ENCODE measurements at places on chromosomes 2 and 18. TPM values are rescaled to one million over a fixed set of nuclear protein-coding genes. Genes with fewer than 3 reads are reported as not detected.

- DNase-seq: no peak
- no peak overlapping the region for H3K4me3 ChIP-seq
- no peak overlapping the region for H3K27ac ChIP-seq
- peaks cover 11% of the 10 kb centered on the region for H3K36me3 ChIP-seq
- peaks cover 9% of the 10 kb centered on the region for H3K4me1 ChIP-seq
Observed at GRCh38 chr2:24723665-24724064, 69.5 kb downstream of the PTRHD1 start.

GRCh38 chr2:43459446-43460173, 136.2 kb downstream of the THADA start:
- H3K27me3 ChIP-seq: no peaks in the 10 kb centered on the region
- no peak overlapping the region for H3K27ac ChIP-seq
- no peak overlapping the region for H3K4me3 ChIP-seq
- DNase-seq: no peak
- H3K4me1 ChIP-seq: peaks cover 73% of the 10 kb centered on the region
- H3K36me3 ChIP-seq: no peaks in the 10 kb centered on the region

The ZDBF2 gene
- 11.3 TPM for total RNA-seq

DNA sequence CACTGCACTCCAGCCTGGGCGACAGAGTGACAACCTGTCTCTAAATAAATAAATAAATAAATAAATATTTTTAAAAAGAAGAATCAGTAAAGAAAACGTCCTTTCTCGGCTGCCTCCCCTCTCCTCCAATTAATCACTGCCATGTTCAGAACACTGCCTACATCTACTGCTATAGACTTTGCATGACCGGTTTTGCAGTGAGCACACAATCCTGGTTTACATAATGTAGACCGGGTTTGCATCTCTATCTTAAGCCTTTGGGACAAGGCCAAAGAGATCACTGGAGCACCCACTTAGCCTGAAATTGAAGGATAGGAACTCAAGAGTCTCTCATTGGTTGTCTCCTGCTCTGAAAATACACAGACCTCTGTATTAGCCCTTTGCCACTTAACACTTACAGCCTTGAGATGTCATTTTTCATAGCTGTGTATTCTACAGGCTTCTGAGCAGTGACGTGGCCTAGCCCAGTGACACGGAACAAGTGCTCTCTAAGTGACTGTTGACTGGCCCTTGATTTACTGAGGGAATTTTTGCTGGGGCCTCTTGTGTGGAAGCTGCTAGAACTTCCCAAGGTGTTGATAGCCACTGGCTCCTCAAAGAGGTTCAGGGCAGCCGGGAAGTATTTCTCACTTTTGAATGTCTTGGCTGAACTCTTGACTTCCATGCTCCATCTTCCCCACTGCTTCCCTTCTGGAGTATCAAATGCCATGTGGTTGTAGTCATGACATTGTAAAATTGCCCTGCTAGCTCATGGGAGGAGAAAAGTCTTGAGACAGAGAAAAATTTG, 45.3 kb upstream of the CCBE1 start:
- DNase-seq: peak; percentile 73
- H3K27ac ChIP-seq: no peak overlapping the region
- H3K27me3 ChIP-seq: no peaks in the 10 kb centered on the region
- peaks cover 10% of the 10 kb centered on the region for H3K4me1 ChIP-seq
- H3K36me3 ChIP-seq: no peaks in the 10 kb centered on the region

DNA sequence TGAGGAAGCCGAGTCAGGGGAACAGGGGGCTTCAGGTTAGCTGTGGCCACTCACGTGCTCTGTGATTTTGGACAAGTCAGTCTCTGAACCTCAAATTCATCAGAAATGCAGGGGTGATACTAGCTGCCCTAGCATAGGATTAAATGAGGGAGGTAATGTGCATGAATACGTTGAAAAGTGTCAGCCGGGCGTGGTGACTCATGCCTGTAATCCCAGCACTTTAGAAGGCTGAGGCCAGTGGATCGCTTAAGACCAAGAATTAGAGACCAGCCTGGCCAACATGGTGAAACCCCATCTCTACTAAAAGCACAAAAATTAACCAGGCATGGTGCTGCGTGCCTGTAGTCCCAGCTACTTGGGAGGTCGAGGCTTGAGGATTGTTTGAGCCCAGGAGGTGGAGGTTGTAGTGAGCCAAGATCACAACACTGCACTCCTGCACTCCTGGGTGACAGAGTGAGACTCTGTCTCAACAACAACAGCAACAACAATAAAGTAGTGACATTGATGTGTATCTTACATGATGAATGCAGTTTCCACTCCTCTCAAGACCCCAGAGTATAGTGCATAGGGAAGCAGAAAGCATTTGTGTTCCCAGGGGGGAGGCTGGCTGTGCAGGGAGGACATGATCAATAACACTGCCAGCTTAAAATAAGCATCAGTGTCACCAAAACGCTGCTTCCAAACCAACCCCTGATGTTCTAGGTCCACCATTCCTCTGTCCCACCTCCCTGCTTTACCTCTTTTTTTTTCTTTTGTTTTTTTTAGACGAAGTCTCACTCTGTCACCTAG, 68.8 kb downstream of the HNRNPLL start:
- H3K36me3 ChIP-seq: no peaks in the 10 kb centered on the region
- no peaks in the 10 kb centered on the region for H3K27me3 ChIP-seq
- H3K4me1 ChIP-seq: no peaks in the 10 kb centered on the region
- no peak overlapping the region for H3K4me3 ChIP-seq
- no peak overlapping the region for H3K27ac ChIP-seq
- DNase-seq: no peak

The SERPINB12 gene
- total RNA-seq: not detected

GRCh38 chr2:208373460-208374089, 33.0 kb upstream of the PTH2R start:
- DNase-seq: no peak
- H3K4me1 ChIP-seq: no peaks in the 10 kb centered on the region
- no peak overlapping the region for H3K27ac ChIP-seq
- no peak overlapping the region for H3K4me3 ChIP-seq
- H3K27me3 ChIP-seq: no peaks in the 10 kb centered on the region

The CPS1 gene
- 3.1 TPM for total RNA-seq

GRCh38 chr2:192773044-192773443, 578.3 kb upstream of the TMEFF2 start:
- H3K36me3 ChIP-seq: no peaks in the 10 kb centered on the region
- no peaks in the 10 kb centered on the region for H3K4me1 ChIP-seq
- H3K27ac ChIP-seq: no peak overlapping the region
- H3K4me3 ChIP-seq: no peak overlapping the region

- DNase-seq: no peak
- peaks cover 6% of the 10 kb centered on the region for H3K4me1 ChIP-seq
- H3K27me3 ChIP-seq: no peaks in the 10 kb centered on the region
- no peak overlapping the region for H3K4me3 ChIP-seq
Observed at GRCh38 chr2:236337465-236338325, 73.5 kb upstream of the ASB18 start.

DNA sequence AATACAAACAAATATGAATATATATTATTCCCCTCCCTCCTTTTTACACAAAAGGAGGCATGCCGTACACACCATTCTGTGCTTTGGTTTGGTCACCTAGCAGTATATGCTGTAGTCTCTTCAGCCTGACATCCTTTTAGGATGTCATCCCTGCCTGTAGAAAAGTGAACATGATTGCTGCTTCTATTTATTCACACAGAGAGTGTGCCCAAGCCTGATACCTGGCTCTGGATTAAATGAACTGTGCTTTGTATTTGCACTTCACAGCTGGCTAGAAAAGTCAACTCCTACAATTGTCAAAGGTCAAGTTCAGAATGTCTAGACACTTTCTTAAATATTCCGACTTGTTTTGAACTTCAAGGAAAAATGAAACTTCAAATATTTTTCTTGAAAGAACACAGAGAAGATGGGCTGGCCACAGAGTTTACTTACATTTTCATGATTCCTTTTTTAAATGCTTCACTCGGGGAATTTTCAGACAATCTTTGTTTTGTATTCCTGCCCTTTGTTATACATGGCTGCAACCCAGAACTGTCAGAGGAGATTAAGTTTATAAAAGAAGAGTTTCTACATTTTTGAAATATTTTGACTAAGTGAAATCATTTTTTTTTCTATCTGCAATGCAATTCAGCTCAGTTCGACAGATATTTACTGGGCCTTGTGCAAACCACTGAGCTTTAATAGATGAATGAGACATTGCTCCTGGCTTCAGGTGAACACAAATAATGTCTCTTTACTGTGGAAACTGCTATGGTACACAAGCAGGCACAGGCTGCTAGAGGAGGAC, 33.5 kb downstream of the DAPL1 start:
- DNase-seq: no peak
- H3K27me3 ChIP-seq: no peaks in the 10 kb centered on the region
- H3K4me1 ChIP-seq: no peaks in the 10 kb centered on the region
- no peak overlapping the region for H3K4me3 ChIP-seq
- H3K27ac ChIP-seq: no peak overlapping the region
- no peaks in the 10 kb centered on the region for H3K36me3 ChIP-seq

- H3K27me3 ChIP-seq: no peaks in the 10 kb centered on the region
- no peaks in the 10 kb centered on the region for H3K4me1 ChIP-seq
- no peaks in the 10 kb centered on the region for H3K36me3 ChIP-seq
- H3K27ac ChIP-seq: no peak overlapping the region
- no peak for DNase-seq
Observed at GRCh38 chr18:36572135-36572856, 256.5 kb downstream of the TPGS2 start.

GRCh38 chr2:27809761-27810241, 38.3 kb downstream of the MRPL33 start:
- H3K4me1 ChIP-seq: peaks cover 15% of the 10 kb centered on the region
- H3K27ac ChIP-seq: no peak overlapping the region
- no peak for DNase-seq
- no peaks in the 10 kb centered on the region for H3K36me3 ChIP-seq

GRCh38 chr2:200810252-200810997, 1.3 kb upstream of the BZW1 start:
- H3K4me1 ChIP-seq: peaks cover 32% of the 10 kb centered on the region
- H3K4me3 ChIP-seq: peak overlapping the region; percentile 96
- peak overlapping the region; percentile 99 for H3K27ac ChIP-seq
- H3K36me3 ChIP-seq: peaks cover 25% of the 10 kb centered on the region
- no peaks in the 10 kb centered on the region for H3K27me3 ChIP-seq

GRCh38 chr2:171996021-171996420, 3.7 kb upstream of the METAP1D start:
- H3K4me3 ChIP-seq: no peak overlapping the region
- no peaks in the 10 kb centered on the region for H3K36me3 ChIP-seq
- H3K4me1 ChIP-seq: no peaks in the 10 kb centered on the region
- no peak for DNase-seq

- DNase-seq: no peak
- no peaks in the 10 kb centered on the region for H3K4me1 ChIP-seq
- no peak overlapping the region for H3K27ac ChIP-seq
- H3K36me3 ChIP-seq: no peaks in the 10 kb centered on the region
- no peak overlapping the region for H3K4me3 ChIP-seq
Observed at GRCh38 chr18:28766027-28766426, 589.1 kb upstream of the CDH2 start.

DNA sequence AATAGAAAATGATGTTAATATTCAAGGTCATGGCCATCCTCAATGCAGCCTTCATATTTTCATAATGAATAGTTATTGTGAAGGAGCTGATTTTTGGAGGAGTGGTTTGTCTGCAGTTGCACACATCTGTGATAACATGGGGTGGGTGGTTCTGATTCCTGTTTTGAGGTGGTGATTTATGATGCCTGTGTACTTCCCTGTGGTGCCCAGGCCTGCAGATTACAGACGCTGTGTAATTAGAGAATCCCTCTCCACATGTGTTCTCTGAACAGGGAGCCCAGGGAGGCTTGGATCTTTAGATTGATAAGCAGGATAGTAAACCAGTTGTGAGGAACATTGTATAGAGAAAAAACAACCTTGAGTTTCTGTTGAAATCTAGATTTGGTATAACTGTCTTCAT, 117.5 kb downstream of the AGAP1 start:
- H3K27me3 ChIP-seq: no peaks in the 10 kb centered on the region
- H3K36me3 ChIP-seq: no peaks in the 10 kb centered on the region
- H3K27ac ChIP-seq: no peak overlapping the region

The ZNF396 gene
- 3.1 TPM for total RNA-seq

The RGPD3 gene
- total RNA-seq: 0.12 TPM

DNA sequence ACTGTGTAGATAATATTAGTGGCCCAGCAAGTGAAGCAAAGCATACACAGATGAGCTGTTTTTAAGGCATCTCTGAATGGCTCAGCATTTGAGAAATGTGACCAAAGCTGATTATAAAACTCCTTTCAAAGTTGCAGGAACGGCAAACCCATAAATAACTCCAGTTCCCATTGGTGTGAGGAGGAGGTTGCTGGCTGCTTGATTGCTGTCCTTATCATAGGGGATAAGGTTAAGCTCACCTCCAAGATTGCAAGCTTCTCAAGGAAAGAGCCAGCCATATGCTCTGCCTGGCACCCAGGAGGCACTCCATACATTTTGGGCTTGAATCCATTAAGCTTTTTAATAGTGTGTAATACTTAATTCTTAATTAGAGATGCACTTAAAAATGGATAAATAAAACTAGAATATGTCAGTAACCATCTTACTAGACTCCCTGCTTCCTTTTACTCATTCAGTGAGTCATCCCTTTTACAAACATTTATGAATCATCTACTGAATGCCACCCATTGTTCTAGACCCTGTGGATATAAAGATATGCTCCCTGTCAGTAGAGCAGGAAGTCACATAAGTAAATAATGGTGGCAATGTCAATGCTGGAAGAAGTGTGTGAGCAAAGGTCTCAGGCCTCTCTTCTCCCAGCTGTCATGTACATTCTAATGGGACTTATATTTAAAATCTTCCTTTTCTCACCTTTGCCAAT, 99.3 kb downstream of the SPATS2L start:
- no peak overlapping the region for H3K4me3 ChIP-seq
- H3K27me3 ChIP-seq: no peaks in the 10 kb centered on the region
- no peaks in the 10 kb centered on the region for H3K36me3 ChIP-seq
- peaks cover 23% of the 10 kb centered on the region for H3K4me1 ChIP-seq
- no peak for DNase-seq
- peak overlapping the region; percentile 7 for H3K27ac ChIP-seq

DNA sequence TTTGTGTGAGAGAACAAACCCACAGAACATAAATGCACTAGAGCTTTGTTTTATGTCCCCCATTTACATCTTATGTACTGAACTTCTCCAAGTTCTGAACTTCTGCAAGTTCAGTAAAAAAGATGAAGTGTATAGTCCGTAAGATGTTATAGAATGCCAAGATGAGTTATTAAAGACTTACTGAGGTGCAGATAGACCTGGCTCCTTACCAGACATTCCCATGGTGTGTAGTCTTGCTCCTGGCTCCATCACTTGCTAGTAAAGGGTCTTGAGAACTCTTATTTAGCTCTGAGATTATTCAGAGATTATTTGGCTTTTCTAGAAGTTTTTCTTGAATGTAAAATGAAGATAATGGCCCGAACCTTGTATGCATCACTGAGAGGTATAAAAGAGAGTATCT, 16.8 kb downstream of the GULP1 start:
- no peaks in the 10 kb centered on the region for H3K27me3 ChIP-seq
- H3K27ac ChIP-seq: no peak overlapping the region
- no peak for DNase-seq

GRCh38 chr18:62606106-62606505, 83.3 kb downstream of the ZCCHC2 start:
- no peak overlapping the region for H3K4me3 ChIP-seq
- peaks cover 1% of the 10 kb centered on the region for H3K27me3 ChIP-seq
- no peaks in the 10 kb centered on the region for H3K36me3 ChIP-seq
- DNase-seq: no peak
- H3K27ac ChIP-seq: no peak overlapping the region

Measured in upper lobe of right lung (tissue), 1 donor.